ENCODE measurements at places on chromosomes 1 and 21.

- DNase-seq: peak; percentile 30
These were observed 99.0 kb upstream of the WLS start for GRCh38 chr1:68331117-68331865.

DNA sequence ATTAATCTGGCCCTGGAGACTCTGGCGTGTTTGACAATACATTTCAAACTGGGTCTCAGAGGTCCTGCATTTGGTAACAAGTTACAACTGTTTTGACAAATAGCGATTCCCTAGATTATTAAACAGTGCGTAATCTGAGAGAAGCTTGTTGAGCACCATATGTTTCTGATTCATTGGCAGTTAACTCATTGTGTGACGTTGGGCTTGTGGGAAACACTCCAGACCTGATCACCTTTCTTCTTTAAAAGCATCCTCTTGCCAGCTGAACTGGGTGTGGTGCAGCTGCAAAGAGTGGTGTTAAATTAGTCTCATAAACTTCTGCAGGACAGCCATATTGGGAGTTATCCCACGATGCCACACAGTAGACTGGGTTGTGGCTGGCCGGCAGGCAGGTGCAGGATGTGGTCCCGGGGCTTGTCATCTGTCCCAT, 82.7 kb downstream of the CDC7 start:
- DNase-seq: no peak

DNA sequence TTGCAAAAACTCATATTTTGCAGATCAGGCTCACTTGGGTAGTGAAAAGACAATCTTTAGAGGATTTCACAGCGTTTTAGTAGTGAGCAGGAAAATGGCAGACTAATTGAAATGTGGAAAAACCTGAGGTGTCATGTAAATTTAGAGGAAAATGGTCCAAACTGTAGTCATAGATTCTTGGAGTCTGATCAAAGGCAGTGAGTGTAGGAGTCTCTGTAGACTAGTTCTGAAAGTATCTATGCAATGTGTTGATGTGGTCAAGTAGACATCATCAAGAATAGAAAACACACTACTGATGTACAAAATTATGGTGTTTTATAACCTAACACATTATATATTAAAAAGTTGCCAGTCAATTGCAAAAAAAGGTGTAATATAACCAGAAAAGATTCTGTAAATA, 143.2 kb upstream of the C1orf105 start:
- DNase-seq: no peak

- peak; percentile 16 for DNase-seq
These were observed at the start of gene SHISA4 for GRCh38 chr1:201888282-201889089. SHISA4 (plus strand) TSS chr1:201888898; CDS start chr1:201888995, 97 bp downstream.

DNA sequence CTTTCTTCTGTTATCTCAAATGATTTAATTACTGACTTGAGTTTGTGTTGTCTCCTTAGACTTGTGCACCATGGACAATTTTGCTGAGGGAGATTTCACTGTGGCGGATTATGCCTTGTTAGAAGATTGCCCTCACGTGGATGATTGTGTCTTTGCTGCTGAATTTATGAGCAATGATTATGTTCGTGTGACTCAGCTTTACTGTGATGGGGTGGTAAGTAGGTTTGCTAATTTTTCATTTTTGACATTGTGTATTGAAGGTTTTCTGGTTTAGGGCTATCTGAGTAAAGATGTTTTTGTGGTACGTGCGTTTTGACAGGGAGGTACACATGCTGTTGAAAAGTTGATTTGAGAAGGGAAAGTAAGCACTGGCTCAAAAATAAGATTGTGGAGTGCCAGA, 14.1 kb downstream of the TTC3 start:
- DNase-seq: peak; percentile 56

DNA sequence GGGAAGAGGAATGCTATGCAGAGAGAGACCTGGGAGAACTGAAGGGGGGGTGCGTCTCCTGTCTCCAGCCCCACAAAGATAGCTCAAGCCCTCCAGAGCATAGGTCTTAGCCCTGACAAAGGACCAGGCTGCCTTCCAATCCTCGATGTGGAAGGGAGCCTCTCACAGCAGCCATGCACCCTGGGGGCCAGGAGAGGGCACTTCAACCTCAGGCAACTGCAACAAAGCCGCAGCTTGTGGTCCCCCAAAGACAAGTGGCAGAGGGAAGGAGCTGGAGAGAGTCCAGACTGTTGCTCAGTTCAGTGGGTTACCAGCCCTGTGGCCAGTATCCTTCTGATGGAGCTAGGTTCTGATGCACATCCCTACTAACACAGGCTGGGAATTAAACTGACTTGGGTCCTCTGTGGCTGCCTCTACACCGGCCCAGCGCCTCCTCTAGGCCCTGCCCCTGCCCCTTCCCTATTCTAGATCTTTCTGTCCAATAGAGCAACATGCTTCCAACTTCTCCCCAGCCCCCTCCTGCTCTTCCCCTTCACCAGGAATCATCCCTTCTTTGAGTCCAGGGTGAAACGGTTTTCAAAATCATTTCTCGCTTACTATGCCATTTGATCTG, 100.7 kb upstream of the SPATA6 start:
- peak; percentile 82 for DNase-seq

- peak; percentile 82 for DNase-seq
These were observed 27.1 kb upstream of the C1QA start for GRCh38 chr1:22609291-22609690.

DNA sequence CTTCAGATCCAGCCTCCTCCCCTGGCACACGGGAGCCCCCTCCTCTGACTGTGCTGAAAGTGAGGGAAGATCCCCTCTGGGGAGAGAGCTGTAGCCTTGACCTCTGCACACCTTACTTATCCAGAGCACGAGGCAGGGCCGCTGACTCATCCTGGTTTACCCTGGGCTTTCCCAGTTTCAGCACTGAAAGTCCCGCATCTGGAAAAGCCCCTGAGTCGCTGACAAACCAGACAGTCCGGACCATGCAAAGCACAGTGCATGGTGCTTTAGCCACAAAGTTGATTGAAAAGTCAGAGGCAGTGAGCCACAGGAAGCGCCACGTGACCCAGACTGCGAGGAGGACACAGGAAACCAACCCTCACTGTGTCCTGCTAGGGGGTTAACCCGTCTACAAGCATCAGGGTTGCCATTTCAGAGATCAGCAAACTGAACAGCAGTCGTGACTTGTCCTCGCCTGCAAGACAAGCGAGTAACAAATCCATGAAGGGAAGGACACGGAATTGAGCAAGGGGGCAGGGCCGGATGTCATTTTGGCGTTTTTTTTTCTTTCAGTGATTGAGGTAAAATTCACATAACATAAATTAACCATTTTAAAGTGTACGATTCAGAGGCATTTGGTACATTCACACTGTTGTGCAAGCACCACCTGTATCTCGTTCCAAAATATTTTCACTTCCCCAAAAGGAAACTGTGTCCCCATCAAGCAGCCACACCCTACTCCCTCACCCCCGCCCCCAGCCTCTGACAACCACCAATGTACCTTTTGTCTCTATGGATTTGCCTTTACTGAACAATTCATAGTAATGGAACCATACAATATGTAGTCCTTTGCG, 19.9 kb upstream of the IFNGR2 start:
- DNase-seq: no peak

DNA sequence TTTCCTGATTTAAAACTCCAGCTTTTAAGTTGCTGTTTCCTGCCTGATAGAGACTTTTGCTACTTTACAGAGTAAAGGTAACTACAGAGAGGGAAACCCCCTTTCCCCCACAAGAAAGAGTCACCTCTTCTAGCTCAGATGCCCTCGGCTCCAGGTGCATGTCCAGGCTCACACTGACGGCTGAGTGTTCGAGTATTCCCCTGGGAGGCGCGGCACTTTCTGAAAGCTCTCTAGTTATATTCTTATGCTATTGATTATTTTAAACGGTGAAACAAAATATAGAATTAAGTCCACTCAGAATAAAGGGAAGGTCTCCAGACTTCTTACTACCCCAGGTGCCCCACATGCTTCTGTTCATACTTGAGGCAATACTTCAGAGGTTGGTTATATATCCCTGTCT, 160.3 kb upstream of the FMN2 start:
- DNase-seq: no peak

DNA sequence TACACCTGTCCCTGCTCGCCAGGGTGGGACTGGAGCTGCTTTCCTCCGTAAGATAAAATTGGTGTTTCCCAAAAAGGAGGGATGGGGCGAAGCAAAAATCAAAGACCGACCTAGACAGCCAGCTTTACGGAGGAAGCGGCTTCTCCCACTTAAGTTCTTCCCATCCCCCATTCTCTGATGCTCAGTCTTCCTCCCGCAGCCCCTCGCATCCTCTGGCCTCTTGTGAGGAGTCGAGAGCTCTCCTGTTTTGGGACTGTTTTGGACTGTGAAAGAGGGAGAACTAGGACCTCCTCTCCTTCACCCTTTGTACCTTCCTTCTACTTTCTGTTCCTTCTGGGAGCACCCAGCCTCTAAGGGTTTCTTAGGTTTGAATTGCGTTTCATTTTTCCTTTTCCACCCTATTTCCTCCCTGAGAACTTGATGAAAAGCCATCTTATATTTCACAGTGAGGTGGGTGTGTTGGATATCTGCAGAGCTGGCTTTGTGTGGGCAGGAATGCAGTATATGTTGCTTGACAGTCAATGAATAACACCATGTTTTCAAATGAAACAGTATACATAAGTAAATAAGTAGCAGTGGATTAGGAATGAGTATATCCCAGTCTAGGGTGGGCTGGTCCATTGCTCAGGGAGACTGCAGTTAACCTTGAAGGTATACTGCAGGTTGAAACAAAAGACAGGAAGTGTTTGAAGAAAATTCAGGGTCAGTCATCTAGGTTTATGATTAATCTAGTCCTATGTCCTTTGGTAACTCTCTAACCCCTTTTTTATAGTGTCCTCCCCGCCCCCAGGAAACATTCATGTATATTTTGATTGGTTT, 848 bp downstream of the CTTNBP2NL start:
- no peak for DNase-seq

DNA sequence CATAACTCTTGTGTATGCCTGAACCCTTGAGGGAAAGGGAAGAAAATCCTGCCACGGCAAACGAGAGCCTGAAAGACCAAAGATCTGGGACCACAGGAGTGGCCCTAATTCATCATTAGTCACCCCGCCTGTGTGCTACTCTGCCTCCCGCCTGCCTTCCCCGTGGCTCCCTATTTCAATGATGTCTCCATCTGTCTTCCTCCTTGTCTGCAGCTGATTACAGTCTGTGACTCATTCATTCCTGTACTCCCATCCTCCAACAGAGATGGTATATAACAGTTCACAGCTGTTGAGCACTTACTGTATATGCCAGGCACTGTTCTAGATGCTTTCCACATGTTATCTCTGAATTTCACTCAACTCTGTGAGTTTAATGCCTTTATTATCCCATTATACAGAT, 96.6 kb downstream of the SEC16B start:
- DNase-seq: no peak

- no peak for DNase-seq
These were observed 54.1 kb downstream of the B3GALT5 start for GRCh38 chr21:39666681-39667315.

GRCh38 chr1:41977326-41977725, 58.6 kb upstream of the HIVEP3 start:
- DNase-seq: peak; percentile 79

GRCh38 chr21:41899426-41900202, 20.5 kb upstream of the PRDM15 start:
- no peak for DNase-seq

- peak; percentile 96 for DNase-seq
These were observed 259.7 kb upstream of the VAMP3 start for GRCh38 chr1:7511381-7511780.

GRCh38 chr1:155254228-155254713, 1.0 kb downstream of the ENTREP3 start:
- DNase-seq: no peak

- no peak for DNase-seq
These were observed 25.6 kb downstream of the EYA3 start for GRCh38 chr1:28062806-28063205.

DNA sequence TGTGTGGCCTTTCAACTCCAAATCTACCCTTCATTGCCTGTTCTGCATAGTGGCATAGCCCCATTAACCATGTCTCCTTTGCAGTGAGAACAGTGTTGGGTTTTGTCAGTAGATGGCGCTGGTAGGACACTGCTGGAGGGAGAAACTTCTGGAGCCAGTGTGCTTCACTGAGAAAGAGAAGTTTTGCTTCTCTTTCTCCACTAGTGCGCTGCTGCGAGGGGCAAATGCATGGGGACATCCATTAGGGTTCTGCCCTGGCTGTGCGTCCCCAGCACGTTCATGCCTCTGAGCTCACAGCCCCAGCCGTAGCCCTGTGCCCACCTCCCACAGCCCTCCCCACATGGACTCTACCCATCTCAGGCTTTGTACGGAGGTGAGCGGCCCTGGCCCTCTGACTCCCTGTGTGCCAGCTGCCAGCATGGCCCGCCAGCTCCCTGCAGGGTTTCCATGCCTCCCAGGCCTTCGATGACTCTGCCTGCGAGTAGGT, 53.1 kb downstream of the RIMS3 start:
- DNase-seq: peak; percentile 58

DNA sequence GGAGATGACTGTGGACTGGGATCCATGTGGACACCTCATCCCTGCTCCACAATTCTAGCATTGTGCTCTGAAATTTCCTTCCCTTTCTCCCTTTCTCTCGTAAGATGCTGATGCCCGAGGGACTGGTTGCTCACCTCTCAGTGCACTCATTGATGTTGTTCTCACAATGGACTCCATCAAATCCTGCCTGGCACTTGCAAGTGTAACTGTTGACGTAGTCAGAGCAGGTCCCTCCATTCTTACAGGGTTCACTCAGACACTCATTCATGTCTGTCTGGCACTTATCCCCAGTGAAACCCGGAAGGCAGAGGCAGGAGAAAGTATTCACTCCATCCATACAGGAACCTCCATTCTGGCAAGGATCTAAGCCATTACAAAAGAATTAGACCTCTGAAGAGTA, 45.1 kb upstream of the ADAM30 start:
- DNase-seq: no peak

DNA sequence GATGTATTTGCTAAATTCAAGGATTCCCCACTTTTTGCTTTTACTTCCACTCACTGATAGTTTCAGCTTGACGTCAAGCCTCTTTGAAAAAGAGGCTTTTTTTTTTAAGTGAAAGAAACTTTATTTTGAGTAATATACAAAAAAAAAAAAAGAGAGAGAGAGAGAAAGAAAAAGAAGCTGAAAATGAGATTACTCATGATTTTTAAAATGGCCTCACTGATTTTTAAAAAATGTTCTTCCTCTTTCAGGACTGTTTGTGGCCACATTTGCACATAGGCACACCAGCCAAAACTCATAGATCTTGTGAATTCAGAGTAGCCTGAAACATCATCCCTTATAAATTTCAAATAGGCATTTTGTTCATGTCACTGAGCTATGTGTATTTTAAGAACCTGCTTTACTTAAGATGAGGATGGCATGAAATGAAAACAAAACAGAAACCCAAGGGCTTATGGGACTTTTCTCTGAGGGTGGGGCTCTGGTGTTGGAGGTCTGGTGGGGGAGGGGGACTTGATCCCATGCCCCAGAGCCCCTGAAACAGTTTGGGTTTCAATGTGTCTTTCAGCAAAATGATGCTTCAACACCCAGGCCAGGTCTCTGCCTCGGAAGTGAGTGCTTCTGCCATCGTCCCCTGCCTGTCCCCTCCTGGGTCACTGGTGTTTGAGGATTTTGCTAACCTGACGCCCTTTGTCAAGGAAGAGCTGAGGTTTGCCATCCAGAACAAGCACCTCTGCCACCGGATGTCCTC, 6.1 kb downstream of the ATF3 start:
- DNase-seq: no peak

- no peak for DNase-seq
These were observed 101.7 kb upstream of the FMN2 start for GRCh38 chr1:239989990-239990389.
